ENCODE measurements at places on chromosomes 3 and 15.
A peak's percentile ranks its signal among the peaks of the same experiment; 100 is the strongest.

- DNase-seq: peak; percentile 99
These were observed at the start of gene CAPN7 for GRCh38 chr3:15205934-15206661. TSS of gene CAPN7 (plus strand) at chr3:15206246. CDS start at chr3:15206496, 250 bp downstream.

DNA sequence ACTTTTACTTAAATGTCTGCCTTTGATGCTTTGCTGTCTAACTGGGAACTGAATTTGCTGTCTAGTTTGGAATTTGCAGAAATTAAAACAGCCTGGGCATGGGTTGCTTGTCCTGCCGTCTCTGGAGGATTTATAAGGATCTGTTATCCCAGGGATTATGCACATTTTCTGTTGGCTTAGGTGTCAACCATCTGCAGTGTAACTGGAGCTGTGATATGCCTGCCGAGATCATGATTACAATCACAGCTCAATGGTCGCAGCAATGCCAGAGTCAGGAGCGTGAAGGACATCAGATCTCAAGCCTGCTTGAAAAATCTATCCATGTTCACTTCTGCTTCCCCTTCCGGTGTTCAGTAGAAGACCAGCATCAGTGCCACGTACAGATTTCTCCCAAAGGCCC is 41.8 kb upstream of the SETMAR start:
- no peak for DNase-seq

DNA sequence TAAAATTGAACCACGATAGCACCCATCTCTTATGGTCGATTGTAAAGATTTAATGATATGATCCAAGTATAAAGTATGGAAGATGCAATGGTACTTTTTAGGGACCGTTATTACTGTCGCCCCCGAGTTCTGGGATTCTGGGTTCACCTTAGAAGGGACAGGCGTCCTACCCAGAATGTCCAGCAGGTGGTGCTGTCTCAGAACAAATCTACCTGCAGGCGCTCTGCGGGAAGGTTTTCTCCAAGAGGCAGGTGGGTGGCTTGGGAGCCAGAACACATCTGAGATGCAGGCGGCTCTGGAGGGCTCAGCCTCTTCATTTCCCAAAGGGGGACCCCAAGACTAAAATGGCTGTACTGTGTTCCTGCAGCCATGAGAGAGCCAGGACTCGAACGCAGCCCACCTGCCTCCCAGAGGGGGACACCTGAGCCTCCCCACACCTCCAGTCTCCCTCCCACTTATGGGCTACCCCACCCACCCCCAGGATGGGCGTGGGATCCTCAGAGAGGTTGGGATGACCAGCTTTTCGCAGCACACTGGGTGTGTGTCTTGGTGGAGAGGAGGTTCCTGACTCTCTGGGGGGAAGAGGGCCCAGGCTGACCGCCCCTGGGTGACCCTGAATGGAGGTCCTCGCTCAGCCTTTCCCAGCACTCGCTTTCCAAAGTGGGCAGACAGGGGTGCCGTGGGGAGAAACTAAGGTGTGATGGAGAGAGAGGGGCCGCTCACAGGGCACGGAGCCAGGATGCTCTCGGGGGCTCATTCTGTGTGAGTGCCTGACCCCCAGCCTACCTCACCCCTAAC is 28.1 kb upstream of the CORO2B start:
- peak; percentile 65 for DNase-seq

- no peak for DNase-seq
These were observed 700 bp upstream of the BLM start for GRCh38 chr15:90716317-90716975.

GRCh38 chr15:40856746-40857145 is 12.9 kb downstream of the SPINT1 start:
- DNase-seq: peak; percentile 5

- DNase-seq: no peak
These were observed 522 bp upstream of the GXYLT2 start for GRCh38 chr3:72887343-72887704.

DNA sequence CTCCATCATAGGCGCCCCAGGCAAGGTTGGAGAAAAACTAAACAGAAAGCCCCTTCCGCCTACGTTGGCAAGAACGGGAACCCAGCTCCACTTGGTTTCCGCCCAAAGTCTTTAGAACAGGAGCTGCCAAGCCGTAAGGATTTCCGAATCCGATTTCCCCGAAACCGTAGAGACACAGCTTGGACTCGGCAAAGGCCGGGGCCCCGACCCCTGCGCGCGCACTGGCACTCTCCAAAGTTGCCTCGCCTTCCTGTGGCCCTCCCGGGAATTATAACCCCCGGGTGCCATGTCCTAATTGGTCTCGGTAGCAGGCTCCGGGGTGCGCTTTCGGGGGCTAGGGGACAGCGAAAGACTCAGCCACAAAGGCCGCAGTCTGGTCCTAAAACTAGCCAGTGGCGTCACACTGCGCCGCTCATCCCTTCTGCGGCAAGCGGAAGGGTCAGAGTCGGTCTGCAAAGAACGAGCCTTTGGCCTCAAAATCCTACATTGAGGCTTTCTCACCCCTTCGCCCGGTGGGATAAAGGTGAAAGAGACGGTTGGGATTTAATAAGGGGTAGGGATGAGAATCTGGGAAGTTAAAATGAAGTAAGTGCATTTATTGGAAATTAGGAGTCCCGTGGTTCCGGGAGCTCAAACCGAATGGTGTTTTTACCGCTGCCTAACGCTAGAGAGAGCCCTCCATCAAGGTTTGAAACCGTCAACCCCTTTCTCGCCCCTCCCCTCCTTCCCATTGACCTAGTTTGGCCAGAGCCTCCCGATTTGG is 6.8 kb downstream of the BCL6 start:
- DNase-seq: peak; percentile 88

GRCh38 chr15:65695081-65695480 is 73.3 kb downstream of the SLC24A1 start:
- DNase-seq: no peak

DNA sequence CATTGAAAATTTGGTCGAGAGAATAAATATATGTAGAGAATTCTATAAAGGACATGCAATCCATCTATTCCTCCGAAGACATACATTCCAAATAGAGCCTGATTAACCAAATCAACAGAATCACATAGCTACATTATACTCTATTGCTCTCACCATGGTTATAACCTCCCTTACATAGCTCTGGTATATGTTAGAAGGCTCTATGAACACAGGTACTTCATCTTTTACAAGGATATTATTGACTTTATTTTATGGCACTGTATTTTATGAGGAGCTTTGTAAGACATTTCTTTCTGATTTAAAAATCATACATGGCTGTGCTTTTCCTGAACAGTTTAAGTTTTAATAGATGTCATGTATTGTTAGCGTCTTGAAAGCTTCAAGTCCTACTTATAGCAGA is 4.8 kb downstream of the IGSF10 start:
- DNase-seq: no peak
